Sigmoid colon (tissue), 7 donors: ENCODE measurements at places on chromosomes 12 and 14. TPM values are rescaled to one million over a fixed set of nuclear protein-coding genes. Genes with fewer than 3 reads are reported as not detected.

GRCh38 chr12:12272869-12273268 lies 6.0 kb upstream of the LRP6 start:
- no peak for DNase-seq

Gene CD163L1
- 0.54 TPM for total RNA-seq

DNA sequence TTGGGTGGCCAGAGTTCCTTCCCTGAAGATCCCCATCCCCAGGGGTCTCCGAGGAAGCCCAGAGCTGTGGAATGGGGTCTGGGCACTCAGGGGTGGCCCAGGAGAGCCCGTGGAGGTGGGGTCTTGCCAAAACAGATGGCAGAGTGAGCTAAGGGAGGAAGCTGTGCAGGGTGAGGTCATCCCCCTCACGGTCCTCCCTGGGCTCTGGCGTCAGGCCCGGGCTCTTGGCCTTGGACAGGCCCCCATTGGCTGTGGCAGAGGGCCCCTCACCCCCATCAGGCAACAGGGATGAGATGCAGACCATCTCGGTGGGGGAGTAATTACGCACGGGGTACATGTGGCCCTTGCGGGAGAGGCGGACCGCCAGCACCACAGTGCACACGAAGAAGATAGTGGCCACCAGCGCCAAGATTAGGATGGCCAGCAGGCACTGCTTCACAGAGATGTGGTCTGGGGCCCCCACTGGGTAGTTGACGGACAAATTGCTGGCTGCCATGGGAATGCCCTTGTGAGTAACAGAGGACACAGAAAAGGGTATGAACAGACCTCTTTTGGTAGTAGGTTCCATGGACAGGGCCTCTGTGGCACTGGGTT lies 10.7 kb downstream of the SELPLG start:
- no peak for DNase-seq

DNA sequence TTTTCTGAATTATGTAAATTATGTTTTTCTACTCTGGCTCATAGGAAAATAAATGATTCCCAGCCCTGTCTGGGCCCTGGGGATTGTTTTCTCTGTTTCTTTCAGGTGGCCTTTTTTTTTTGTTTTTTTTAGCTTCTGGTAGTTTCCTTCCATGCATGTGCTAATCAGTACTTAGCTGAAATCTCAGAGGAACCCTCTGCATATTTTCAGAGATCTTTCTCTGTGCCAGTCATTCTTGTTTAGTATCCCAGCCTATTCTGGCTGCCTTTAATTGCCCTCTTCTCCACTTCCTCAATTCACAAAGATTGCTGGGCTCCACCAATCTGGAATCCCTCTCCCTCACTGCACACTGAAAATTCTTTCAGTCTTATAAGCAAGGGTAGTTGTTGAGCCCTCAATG lies 46.9 kb downstream of the CNOT2 start:
- no peak for DNase-seq

Gene PPM1H
- 3.2 TPM for total RNA-seq

Gene DAO
- total RNA-seq = not detected

DNA sequence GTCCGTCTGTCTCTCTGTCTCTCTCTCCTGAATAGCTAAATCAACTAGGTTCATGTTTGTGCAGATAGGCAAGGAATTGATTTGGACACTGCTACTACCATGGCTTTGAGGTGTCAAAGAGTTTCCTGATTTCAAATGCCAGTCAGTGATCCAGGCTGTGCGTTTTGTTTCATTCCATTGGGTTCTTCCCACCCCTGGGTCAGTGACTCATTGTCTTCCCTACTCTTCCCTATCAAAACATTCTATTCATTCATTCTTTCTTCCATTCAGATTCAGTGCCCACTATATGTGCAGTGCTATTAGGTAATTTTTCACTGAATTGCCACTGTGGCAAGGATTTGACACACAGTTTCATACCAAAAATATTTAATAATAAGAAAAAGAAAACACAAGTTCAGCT lies 50.4 kb downstream of the RPH3A start:
- no peak for DNase-seq

- no peak for DNase-seq
Measured at GRCh38 chr14:92263681-92264080, 59.3 kb upstream of the SLC24A4 start.
